ENCODE measurements at places on chromosomes 1 and 21. TPM values are rescaled to one million over a fixed set of nuclear protein-coding genes. Genes with fewer than 3 reads are reported as not detected.

GRCh38 chr1:28921286-28921869 is 7.0 kb downstream of the EPB41 start:
- no peak for DNase-seq

DNA sequence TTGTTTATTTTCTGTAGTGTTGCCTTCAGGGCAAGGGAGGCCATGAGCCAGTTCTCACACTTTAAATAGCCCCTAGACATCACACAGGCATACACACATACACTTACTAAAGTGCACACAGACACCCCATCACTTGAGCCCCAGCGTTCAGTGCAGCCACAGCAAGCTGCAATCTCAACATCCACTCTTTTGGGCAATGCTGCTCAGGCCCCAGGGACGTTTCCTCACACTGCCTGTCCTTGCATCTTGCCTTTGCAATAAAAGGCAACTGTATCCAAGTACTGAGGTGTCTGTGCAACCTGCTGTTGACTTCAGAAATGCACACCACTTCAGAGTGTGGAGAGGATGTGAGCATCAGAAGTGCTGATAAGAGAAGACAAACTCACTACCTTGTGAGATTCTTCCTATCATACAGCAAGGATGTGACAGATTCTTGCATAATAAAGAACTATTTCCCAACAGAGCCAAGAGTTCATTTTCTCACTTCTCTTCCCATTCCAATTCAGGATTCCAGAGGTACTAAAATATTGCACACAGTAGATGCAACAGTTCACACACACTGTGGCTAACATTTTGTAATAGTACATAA is 36.2 kb downstream of the IRF2BP2 start:
- no peak for DNase-seq

DNA sequence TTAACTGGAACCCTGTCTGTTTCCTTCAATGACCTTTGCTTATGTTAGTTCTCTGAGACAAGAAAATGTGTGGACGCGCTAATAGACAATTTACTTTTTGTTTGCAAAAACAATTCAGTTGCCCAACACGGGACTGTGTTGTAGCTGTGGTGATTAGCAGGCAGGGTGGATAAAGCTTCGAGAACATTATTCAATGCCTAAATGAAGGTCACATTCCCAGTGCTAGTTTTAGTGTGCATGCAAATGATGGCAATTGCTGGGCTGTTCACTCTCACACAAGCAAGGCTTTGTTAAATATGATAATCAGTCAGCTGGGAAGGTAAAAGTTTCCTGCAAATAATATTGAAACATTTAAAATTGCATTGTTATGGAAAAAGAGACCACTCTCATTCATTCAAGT is 188.4 kb downstream of the BACH1 start:
- no peak for DNase-seq

GRCh38 chr21:40143822-40144525 is 276.7 kb downstream of the PCP4 start:
- DNase-seq = peak; percentile 47

GRCh38 chr1:197954718-197955418 is 37.7 kb downstream of the LHX9 start:
- DNase-seq = no peak

DNA sequence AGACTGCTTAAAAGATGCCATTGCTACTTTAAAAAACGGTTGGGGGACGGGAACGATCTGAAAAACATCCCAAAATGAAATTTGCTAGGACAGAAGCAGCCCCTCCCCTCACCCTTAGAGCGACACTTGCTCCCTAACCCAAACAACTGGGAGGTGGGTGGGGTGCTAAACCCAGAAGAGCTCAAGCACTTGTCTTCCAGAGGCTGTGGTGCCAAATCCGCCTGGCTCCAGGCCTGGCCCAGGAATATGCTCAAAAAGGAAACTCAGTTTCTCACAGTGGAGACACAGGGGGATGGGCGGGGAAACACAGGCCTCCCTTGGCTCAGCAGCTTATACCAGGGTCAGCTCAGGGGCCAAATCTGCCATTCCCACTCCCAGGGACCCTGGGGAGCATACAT is 644 bp upstream of the PBXIP1 start:
- DNase-seq = peak; percentile 69

DNA sequence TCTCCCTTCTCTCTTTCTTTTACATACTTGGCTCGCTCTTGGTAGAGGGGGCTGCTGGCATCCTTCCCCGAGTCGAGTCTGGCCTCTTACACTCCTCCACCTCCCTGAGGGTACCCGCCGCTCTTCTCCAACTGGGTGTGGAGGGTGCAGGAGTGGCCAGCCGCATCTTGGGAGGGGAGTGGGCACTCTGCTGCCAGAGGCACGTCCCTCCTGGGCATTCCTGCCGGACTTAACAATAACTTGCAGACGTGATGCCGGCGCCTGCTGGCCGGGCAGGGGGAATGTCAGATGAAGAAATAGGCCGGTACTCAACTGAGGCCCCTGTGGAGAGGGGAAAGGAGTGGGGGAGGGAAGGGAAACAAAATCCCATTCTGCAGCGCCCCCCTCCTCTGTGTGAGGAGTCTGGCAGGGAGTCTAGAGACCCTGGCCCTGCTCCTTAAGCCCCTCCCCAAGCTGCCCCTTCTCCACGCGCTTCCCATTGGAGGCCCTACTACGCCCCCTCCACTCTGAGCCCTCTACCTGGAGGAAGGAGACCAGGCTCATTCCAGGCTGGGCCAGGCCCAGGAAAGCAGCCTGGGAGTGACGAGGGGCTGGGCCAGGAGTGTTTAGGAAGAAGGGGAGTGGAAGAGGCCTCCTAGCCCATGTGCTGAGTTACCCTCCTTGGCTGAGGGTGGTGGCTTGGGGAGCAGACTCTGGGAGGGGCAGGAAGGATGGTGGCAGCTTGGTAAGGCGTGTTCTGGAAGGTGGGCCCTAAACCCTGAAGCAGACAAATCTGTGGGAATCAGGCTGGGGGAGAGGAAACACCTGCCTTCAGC is 1.8 kb downstream of the ATP2B4 start:
- peak; percentile 52 for DNase-seq

DNA sequence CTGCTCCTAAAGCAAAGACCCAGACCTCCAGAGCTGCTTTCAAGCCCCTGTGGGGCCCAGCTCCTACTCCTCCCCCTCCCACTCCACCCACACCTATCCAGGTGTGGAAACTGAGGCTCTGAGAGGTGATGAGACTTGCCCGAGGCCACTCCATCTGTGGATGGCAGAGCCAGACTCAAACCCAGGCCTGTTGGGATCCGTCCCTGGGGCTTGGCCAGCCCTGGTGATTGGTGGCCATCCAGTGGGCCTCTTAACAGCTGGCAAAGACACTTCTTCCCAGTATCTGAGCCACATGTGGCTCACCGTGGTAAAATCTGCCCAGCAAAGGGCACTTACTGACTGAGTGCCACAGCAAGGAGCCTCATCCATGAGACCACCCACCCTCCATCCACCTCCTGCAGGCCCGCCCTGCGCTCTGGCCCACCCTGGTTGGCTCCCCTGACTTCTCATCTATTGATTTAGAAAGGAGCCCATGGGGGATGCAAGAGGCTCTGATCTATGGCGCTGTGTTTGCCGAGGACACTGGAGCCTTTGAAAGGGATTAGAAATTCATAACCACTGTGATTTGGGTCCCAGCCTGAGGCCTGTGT is 398.5 kb downstream of the PTPRU start:
- DNase-seq = no peak

DNA sequence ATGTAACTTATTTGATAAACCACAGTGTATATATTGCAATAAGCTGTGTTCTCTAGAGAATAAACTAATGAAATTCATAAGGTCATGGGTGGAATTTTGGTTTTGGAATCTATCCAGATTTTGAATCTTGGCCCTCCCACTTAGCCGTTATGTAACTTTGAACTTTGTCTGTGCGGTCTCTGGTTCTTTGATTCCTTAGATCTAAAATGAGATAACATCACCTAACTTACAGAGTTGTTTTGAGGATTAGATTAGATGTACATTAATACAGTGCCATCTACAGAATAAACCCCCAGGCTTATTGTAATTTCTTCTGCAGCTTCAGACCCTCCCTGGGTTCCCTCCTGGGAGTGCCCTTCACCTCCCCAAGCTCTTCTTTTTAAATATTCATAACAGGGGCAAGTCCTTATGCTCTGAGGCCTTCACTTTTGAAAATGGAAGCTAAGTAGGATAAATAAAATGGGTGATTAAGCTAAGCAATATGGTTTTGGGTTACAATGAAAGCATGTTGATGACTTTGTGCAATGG is 124.3 kb downstream of the ATG4C start:
- DNase-seq = no peak

DNA sequence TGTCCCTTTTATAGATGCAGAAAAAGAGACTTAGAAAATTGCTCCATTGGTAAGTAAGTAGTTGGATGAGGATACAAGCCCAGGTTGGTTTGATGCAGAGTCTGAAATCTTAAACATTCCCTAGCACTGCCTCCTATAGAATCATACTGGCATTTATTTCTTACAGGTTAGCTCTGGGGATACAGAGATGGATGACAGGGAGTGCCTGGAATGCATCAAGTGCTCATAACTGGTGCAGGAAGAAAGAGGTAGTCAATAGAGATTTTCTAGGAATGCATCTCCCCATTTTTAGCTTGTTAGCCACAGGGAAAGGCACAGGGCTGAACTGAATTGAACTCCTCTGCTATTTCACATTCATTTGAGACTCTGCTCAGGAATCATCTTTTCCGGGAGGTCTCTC is 269.0 kb upstream of the USP24 start:
- DNase-seq = no peak

DNA sequence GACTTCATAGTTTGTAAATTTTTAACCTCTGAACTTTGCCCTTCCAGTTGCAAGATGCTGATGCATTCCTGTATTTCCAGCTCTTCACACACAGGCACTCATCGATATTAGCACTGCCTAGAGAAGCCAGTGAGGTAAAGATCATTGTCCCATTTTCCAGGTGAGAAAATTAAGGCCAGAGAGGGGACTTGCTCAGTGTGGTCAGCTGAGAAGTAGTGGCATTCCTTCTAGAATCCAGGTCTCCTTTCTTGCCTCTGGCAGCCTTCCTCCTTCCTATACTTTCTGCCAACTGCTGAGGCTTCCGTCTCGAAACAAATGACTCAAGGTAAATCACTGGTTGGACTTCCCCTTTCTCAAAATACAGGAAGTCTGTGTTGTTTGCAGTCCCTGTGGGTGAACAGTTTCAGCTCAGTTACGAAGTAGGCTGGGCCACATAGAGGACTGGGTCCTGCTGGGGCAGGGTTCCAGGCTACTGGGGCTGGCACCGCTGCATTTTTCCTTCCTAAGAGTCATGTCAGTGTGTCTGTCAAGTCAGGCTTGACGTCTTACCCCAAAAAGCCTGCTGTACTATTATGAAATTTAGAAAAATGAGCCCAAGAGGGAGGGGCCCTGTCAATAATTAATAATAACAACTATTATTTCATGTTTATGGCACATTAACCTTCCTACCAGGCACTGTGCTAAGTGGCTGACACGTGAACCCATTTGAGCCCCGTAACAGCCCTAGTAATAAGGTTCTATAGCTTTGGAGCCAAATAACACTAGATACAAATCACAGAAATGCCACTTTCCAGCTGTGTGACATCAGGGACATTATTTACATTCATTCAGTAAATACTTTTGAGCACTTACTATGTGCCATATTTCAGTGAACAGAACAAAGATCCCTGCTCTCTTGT is 16.6 kb upstream of the RNF19B start:
- DNase-seq = no peak

GRCh38 chr21:14099570-14099969 is 111.2 kb downstream of the LIPI start:
- no peak for DNase-seq

DNA sequence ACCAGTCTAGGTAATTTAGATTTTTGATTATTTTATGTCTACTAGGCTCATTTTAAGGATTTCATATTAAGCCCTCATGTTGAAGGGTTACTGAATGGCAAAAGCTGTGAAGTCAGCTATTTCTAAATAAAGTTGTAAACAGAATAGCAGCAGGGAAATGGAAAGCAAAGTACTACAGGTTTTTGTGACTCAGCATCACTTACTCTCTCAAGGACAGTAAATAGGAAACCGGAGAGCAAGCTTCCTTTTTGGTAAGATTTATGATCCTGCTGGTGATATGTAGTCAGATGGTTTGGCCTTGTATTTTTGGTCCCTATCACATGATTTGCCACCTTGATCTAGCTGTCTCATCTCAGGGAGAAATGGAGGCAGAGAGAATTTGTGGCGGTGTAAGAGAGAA is 226.0 kb downstream of the RPS6KC1 start:
- no peak for DNase-seq

Gene FCGR2B
- not detected for total RNA-seq

Gene NPHS2
- total RNA-seq = not detected

Gene SLAMF6
- total RNA-seq = not detected

Gene FMO5
- total RNA-seq = not detected

Gene MX2
- not detected for total RNA-seq

Gene RNPC3
- total RNA-seq = 10.8 TPM

Gene GPATCH4
- total RNA-seq = 25.1 TPM

Gene OR6K3
- total RNA-seq = not detected

Measured in SJCRH30 (cell line).